ENCODE measurements at places on chromosomes 2 and 18.

DNA sequence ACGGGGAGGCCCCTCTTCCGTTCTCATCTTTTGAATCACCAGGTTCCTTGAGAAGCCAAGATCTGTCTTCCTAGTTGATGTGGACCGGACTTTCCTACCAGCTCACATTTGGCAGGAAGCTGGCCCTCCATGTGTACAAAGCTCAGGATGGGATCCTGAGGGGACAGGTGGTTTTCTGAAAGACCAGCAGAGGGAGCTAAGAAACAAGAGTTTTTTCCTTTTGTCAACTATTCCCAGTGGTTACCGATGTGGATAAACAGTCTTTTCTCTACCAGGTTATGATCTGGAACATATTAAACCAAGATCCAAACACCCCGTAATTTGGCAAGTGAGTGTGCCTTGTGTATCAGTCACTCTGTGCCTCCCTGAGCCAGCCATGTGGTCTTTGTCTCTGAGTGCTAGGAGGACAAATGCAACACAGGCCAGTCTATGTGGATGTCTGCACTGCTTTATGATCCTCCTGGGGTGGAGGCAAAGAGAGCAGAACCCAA lies 25.1 kb upstream of the ARHGAP25 start:
- peak; percentile 67 for DNase-seq

- DNase-seq, result no peak
Measured at GRCh38 chr2:610491-610890, 66.7 kb downstream of the TMEM18 start.

- DNase-seq, result no peak
Measured at GRCh38 chr18:6269660-6270332, 144.9 kb downstream of the L3MBTL4 start.

DNA sequence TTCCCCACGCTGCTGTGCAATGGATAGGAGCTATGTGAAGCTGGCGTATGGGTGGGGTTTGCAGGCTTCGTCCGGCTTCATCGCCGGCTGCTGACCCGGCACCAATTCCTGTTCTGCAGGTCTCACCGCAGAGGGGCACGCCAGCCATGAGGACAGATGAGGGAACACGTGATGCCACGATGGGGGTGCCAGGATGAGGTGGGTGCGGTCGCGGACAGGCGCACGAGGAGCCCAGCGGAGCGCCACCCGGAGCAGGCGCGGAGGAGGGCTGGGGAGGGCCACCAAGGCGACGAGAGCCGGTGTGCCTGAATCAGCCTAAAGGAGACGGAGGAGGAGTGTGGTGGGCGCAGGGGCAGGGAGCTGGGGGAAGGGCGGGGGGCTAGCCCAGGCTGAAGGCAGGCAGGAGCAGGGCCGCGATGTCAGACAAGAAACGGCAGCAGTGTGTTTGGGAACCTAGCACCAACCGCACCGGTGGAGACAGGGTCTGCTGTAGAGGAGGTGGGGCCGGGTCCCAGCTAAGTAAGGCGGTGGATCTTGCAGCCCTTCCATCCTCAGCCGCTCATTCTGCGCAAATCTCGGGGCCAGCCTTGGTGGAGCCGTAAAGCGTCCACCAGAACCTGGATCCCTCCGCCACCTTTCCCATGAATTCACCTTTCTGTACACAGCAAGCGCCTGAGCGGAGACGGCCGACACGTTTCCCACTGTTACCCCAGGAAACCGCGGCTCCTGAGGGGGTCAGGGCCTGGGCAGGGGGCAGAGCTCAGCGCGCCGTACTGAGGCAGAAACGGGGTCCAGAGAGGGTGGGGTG lies 17.0 kb upstream of the CD8A start:
- peak; percentile 84 for DNase-seq

DNA sequence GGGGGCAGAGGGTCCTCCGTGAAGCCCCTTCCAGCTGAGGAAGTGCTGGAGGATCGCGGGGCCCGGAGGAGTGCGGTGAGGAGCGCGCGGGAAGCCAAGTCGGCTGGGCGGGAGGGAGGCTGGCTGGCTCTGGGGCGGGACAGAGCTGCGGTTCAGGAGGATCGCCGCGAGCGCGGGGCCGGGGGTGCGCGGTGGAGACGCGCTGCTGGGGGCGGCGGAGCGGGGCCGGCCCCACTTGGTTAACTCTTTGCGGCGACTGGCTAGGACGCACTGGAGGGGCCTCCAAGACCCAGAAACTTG lies 464 bp downstream of the CYBRD1 start:
- DNase-seq, result no peak

DNA sequence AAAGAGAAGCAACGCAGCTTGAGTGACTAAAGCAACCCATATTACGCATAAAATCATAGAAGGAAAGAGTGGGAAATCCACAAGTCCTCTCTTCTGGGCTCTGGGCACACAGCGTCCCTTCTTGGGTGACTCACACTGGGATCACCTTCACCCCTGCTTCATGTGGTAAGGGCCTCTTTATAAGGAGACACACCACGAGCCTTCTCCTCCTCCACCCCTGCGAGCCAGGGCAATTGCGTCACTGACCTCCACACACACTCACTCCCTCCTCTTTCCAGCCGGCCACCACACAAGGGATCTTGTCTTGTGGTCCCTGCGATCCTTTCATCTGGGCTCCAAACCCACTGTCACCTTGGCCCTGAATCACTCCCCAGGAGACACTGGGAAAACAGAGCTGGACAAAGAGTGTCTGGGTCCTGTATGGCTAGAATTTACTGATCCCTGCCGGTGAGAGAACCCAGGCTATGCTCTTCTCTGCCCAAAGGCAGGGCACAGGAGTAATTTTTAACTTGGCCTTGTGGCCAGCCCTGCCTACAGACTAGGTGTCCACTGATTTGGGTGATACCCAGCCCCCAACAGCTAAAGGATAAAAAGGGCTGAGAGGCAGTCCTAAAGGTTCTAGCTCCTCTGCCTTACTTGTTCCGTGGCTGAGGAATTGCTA lies 35.3 kb downstream of the NHEJ1 start:
- peak; percentile 68 for DNase-seq

DNA sequence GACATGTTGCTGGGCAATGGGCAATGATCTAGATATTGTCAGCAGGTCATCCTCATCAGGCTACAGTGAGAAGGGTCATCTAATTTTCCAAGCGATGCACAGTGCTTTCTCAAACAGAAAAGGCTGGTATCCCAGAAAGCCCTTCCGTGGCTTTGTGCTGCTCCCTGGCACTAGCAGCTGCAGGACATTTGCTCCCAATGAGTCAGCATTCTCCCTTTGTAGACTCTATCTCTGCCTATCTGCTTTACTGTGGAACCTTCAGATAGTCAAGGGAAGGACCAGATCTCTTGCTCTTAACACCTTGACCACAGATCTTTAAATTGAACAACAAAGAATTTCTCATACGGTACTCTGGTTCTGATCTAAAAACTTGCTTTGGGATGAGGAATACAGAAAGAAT lies 101.4 kb downstream of the CDH2 start:
- DNase-seq, result no peak

DNA sequence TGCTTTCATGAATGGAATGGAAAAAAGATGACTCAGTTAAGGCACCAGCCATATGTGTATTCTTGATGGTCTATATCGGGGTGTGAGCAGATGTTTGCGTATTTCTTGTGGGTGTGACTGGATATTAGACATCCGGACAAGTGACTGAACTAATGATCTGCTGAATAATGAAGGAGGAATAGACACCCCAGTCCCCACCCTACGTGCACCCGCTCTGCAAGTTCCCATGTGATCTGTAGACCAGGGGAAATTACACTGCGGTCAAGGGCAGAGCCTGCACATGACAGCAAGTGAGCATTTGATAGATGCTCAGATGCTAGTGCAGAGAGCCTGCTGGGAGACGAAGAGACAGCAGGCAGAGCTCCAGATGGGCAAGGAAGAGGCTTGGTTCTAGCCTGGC lies 12.4 kb upstream of the PRLH start:
- DNase-seq, result no peak

- DNase-seq, result no peak
Measured at GRCh38 chr18:12074736-12075135, 18.9 kb upstream of the ANKRD62 start.

DNA sequence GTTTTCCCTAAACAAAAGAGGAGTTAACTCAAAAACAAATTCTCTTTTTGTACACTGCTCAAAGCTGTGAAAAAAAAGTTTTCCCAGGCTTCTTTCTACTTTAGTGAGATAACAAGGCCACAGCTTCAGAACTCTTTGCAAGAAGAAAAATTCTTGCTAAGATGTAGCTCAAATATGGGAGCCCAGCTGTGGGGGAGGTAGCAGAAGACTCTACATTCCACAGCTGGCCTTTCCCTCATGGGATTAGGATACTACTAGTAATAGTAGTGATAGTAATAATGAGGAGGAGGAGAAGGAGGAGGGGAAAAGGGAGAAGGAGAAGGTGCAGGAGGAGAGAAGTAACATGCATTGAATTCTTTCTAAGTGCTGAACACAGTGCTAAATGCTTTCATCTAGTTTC lies 19.2 kb upstream of the CERS6 start:
- DNase-seq, result no peak

GRCh38 chr2:177172034-177172880 lies 40.3 kb upstream of the HNRNPA3 start:
- DNase-seq, result peak; percentile 61

DNA sequence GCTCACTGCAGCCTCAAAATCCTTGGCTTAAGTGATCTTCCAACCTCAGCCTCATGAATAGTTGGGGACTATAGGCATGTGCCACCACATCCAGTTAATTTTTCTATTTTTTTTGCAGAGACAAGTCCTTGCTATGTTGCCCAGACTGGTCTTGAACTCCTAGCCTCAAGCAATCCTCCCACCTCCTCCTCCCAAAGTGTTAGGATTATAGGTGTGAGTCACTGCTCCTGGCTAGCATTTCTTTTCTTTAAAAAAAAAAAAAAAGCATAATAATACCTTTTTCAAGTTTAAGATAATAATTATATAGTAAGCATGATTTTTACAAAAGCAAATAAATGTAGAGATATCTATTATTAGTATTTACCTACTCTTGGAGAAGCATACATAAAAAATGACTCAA lies 36.1 kb downstream of the PPP4R1 start:
- DNase-seq, result no peak

DNA sequence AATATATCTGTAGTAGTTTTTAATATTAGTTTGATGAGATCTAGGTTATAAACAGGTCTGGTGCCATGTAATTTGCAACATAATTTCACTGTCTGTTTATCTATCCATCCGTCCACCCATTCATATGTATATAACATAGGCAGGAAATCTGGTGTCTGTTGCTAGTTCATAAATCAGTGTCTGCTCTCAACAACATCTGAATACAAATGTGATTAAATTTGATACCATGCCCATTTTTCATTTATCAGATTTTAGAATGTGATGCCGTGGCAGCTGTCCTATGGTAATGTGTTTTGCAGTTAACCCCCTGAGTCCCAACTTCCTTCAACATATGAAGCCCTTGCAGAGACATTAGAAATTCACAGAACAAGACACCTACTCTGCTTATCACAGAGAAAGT lies 228.4 kb downstream of the CMPK2 start:
- DNase-seq, result no peak

DNA sequence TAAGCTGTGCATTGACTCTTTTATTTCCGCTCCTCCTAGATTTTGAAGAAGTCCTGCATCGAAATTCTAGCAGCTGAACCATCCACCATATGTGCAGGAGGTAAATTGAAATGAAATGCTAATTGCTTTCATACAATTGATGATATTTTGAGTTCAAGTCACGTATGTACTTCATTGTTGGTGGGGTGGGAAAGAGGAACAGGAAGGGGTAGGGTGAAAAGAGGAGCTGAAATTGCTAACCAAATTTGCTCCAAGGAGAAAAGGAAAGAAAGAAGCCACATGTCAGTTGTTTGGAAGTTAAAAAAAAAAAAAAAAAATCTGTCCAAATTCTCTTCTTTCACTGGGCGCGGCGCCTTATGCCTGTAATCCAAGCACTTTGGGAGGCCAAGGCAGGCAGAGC lies 77.8 kb downstream of the ANTXR1 start:
- no peak for DNase-seq

- DNase-seq, result no peak
Measured at GRCh38 chr18:26862084-26862483, 3.4 kb downstream of the AQP4 start.

DNA sequence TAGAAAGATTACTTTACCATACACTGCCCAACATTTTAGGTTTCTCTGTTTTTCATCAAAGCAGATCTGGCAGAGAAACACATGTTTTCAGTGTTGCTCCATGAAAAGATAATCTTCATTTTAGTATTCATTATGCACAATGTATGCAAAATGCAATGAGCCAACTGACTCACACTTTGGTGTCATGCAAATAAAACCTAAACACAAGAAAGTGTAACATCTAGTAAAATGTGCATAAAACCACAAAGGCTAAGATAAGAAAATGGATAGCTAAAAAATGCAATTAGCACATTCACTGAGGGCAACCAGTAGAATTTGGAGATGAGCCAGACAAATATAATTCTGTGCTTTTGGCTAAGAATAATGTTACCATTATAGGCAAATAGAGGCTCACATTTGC lies 203.5 kb upstream of the UBE2E3 start:
- no peak for DNase-seq

- no peak for DNase-seq
Measured at GRCh38 chr2:196389670-196390069, 218.3 kb upstream of the STK17B start.

DNA sequence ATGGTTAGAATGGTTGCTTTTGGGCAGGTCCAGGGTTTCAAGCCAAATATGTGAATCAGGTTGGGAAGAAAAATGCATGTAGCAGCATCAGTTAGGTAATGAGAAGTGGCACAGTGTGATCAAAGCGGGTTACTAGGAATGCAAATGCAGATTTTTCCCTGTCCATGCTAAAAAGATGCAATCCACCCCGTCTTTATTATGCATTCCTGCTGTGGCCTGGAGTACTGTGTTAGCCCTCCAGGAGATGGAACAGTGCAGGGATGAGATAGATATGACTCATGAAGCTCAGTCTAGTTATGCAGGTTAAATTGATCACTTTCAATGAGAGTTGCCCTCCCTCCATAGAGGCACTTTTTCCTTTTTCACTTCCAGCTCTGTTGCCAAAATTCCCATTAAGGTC lies 283.8 kb downstream of the CTNNA2 start:
- DNase-seq, result no peak

GRCh38 chr18:66674286-66674685 lies 70.4 kb upstream of the CDH19 start:
- DNase-seq, result no peak

- no peak for DNase-seq
Measured at GRCh38 chr18:22847392-22847791, 85.7 kb upstream of the RBBP8 start.

- DNase-seq, result no peak
Measured at GRCh38 chr2:148122788-148123187, 101.9 kb downstream of the MBD5 start.

- no peak for DNase-seq
Measured at GRCh38 chr18:21452796-21453510, 147.6 kb downstream of the ESCO1 start.

DNA sequence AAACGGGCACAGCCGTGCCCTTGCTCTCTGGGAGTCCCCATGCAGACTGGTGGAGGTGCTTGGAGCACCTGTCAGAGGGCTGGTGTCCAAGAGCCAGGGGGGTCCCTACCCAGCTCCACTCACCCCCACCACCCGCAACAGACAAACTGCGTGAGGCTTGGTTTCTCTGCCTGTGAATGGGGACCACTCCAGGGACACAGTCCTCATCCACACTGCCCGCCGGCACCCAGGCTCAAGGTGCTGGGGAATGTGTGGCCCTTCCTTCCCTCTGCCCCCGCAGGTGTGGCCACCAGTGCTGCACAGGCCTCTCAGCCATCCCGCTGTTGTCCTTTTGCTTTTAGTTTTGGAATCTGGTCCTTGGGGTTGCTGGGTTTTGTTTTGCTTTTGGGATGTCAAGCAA lies 136.5 kb upstream of the ZNF236 start:
- no peak for DNase-seq
